Activated T-helper 1 cell treated with Interleukin-2 at 50 U/mL for 16 hours (primary cell): ENCODE measurements at places on chromosomes 7 and 10.

DNA sequence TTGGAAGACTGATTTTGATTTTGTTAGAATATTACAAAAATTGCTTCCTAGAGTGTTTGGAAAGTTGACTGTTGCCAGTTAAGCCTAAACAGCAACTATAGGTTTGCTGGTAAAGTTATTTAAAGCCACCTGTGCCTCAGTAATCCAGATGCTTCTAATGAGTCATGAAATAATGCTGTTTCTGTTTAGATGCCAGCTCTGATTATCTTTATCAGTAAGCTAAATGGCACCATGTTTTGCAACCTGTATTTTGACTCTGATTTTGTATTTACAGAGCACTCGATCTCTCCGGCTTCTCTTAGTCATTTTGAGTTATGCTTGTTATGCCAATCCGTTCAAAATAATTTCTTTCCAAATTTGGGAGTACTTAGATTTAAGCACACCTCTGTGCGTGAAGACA, 366.1 kb downstream of the EXOC4 start:
- no peak for DNase-seq

DNA sequence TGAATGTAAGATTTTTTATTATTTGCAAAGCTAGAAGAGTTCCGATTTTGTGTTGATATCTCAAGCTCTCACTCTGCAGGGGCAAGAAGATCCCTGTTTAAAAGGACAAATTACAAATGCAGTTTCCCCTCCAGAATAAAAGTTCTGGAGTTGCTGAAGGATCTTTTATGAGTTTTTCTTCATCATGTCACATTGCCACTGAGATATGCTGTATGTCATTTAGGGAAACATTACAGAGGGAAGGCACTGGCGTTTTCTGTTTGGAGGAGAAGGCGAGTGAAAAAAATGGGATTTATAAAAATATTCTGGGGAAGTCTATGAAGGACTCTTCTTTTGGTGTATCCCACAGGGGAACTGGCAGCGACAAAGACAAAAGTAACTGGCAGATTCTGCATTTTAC, 57.4 kb downstream of the POU6F2 start:
- DNase-seq: no peak

DNA sequence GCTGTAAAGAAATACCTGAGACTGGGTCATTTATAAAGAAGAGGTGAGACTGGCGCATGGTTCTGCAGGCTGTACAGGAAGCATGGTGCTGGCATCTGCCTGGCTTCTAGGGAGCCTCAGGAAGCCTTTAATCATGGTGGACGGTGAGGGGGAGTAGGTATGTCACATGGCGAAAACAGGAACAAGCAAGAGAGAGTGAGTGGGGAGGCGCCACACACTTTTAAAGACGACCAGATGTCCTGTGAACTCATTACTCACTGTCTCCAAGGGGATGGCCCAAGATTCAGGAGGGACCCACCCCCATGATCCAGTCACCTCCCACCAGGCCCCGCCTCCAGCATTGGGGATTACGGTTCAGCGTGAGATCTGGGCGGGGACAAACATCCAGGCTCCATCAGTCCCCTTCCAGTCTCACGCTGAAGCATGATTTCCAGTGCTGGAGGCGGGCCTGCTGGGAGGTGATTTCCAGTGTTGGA, 3.2 kb downstream of the ZNF316 start:
- DNase-seq: no peak

- DNase-seq: no peak
These were observed 4.6 kb upstream of the LBX1 start for GRCh38 chr10:101233863-101234262.

GRCh38 chr10:129951101-129951969, 12.7 kb downstream of the EBF3 start:
- no peak for DNase-seq

DNA sequence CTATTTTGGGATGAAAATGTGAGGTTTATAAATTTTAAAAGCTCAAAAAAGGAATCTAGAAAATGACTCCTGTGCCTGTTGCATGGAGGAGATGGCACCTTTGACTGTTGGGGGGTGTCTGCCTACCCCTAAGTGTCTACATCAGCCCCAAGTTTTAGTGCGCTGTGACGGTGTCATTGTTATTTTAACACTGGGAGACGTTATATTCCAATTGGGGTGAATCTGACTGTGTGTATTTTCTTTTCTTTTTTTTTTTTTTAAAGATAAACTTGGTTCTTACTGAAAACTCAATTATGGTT, 517 bp downstream of the SRGN start:
- DNase-seq: no peak

DNA sequence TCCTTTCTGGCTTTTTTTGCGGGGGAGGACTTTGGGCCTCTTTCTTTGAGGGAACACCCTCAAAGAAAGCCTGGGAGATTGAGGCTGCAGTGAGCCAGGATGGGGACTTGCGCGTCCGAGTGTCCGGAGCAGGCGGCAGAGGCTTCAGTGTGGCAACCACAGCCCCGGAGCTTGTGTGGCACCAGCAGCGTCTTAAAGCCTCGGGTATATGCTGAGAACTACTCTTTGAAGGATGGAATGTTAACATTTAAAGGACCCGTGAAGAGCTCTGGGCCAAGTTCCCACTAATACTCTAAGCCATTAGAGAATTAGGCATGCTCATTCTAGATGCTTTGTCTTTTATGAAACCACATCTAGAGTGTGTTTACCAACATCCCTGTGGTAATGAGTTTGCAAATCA, 168.2 kb downstream of the SEPTIN7 start:
- no peak for DNase-seq

DNA sequence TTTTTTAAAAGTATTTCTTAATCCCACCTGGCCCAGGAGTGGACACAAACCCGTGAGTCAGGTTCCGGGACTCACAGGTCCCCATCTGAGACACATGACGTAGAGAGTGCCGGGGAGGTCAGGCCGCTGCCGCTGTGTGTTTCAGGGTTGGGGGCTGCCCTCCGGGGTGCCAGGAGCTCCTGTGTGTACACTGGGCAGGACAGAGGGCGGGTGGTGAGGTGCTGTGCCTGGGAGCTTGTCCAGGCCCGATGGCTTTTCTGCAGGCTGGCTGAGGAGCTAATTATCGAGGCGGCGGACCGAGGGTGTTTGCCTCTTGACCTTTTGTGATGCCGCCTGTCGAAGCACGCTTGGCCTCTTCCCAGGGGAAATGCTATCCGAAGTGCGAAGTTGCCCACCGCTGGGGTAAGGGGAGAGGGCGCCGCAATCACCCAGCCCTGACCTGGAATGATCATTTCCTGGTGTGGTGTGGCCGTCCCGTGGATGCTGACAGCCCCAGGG, 42.1 kb downstream of the FOXL3 start:
- no peak for DNase-seq

DNA sequence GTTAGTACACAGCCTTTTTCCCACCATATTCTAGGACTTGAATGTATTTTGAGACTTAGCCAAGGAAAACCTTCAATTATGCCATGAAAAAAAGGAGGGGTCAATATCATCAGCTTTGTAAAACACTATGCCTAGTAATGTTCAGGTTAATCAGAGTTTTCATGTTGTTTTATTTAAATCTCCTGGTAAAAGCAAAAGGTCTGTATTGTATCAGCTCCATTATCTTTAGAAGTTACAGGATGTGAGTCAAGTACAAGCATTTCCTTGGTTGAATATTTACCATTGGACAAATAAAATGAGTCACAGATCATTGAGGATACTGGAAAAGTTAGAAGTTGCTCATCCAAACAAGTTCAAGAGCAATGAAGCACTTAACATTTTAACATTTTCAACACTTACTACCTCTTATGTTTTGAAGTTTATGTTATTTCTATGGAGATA, 89.9 kb upstream of the CAPZA2 start:
- DNase-seq: no peak

- DNase-seq: no peak
These were observed 302.8 kb downstream of the PTPRN2 start for GRCh38 chr7:158284617-158285382.

DNA sequence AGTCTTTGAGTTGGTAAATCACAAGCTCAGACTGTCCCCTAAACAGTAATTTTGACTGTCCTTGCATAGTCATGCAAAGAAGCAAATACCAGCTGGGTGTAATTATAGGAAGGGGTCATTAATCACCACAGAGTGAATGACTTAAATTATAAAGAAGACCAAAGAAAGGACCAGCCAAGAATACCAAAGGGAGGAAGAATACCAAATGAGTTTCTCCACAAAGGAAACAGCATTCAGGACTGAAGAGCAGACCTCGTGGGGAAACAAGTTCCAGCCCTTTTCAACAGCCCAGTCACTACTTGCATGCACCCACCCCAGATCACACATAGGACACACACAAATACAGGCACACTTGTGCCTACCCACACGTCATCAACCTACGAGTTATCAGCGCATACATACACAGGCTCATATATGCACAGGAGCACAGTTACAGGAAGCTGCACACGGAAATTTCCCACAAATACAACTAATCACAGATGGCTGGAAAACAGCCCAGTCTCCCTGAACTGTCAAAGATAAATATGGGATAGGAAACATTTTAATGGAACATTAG, 77.6 kb downstream of the DENND2A start:
- no peak for DNase-seq

- peak; percentile 6 for DNase-seq
These were observed 83.8 kb upstream of the GPR26 start for GRCh38 chr10:123582084-123582989.

- no peak for DNase-seq
These were observed 166.5 kb downstream of the PPP1R3A start for GRCh38 chr7:113752289-113752688.

- DNase-seq: no peak
These were observed 7.0 kb upstream of the SPACDR start for GRCh38 chr7:100471021-100471420.

- DNase-seq: no peak
These were observed 1.1 kb downstream of the RRP12 start for GRCh38 chr10:97399843-97400545.

GRCh38 chr7:151863386-151864079, 13.4 kb downstream of the PRKAG2 start:
- DNase-seq: no peak

DNA sequence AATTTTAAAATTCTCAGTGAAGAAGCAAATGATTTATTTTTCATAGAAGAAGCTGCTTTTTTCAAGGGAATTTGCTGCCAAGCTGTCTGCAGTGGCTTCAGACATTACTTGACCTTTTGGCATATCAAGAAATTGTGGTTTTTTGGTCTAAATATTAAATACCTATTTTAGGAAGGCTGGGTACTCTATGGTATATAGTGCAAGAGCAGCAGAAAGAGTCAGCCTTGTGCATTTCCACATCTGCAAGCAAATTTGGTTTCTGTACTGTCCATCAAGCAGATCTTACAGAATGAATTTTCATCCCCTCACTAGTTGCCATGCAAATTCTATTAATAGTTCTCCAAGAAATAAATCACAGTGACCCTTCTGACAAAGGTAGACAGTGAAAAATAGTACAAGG, 222.0 kb downstream of the BICC1 start:
- DNase-seq: no peak

- DNase-seq: no peak
These were observed 21.8 kb upstream of the LRRD1 start for GRCh38 chr7:92200791-92201190.

DNA sequence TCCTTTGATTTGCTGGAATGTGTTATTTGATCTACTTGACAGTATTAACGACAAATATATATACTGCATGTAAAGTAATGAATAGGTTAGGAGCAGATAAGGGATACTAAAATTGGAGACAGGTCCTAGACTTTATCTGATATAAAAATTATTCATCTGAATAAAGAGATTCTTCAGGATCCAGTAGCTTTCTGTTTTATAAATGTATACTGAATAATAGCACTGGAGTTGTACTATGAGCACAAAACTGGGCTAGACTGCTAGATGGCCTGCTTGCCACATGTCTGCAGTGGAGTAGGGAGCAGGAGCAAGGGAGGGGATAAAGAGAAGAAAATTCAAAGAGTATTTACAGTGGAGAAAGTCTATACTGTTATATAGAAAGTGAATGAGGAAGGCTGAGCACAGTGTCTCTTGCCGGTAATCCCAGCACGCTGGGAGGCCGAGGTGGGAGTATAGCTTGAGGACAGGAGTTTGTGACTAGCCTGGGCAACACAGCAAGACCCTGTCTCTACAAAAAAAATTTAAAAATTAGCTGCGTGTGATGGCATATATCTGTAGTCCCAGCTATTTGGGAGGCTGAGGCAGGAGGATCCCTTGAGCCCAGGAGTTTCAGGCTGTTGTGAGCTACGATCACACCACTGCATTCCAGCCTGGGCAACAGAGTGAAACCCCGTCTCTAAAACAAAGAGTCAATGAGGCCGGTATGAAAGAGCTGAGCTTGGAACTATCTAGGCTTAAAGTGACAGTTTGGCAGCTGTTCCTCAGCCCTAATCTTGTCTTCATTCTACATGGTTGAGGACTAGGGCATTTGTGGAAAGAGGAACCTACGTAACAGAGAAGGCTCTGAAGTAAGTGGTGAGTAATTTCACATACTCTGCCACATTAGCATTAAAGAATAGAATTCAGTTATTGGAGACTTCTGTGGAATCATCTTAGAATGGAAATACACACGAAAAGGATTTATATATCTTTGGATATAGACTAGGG, 41.8 kb downstream of the CD36 start:
- no peak for DNase-seq

DNA sequence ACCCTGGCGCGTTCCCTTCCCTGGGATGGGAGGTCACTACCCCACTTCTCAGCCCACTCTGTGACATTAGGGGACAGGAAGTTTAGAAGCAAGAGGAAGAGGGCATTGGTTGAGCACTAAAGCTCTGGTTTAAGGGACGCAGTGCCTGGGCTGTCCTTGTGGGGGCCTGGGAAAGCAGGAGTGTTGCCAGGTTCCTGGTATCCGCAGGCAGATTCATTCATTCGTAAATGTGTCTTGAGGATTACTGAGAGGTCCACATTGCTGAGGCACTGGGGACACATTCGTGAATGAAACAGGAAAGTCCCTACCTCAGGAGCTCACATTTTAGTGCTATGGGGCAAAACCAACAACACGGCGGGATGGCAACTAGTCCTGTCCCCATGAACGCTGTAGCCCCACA, 69.4 kb downstream of the COL13A1 start:
- no peak for DNase-seq

GRCh38 chr10:112338957-112339356, 35.0 kb upstream of the ACSL5 start:
- DNase-seq: no peak

DNA sequence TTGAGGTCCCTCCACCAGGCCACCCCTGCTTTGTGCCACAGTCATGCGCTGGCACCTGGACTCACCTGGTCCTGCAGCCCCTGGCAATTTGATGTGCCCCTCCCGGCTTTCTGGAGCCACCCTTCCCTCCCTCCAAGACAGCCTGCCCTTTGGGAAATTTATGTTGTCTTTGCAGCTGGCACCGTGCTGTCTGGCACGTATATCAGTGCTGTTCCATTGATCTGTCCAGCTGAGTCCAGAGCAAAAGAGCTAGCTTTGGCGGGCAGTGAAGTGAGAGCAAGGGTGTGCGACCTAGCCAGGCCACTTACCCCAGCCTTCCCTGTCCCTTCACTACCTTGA, 5.7 kb downstream of the RARRES2 start:
- no peak for DNase-seq

DNA sequence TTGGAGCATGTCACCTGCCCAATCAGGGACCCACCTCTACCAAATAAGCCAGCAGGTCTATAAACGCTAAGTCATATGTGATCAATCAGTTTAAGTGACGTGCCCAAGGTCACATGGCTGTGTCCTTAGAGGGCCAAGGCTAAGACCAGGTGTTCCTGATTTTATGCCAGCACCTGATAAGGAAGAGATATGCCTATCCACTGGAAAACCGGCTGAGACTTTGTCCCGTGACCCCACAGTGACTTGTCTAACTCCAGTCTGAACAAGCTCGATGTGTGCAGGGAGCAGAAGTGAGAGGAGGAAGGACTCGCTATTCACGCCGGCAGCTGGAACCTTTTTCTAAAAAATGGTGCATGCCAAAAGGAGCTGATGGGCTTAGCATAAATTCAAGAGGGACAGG, 57.0 kb downstream of the PRKAG2 start:
- no peak for DNase-seq

- peak; percentile 46 for DNase-seq
These were observed 29.8 kb upstream of the PURB start for GRCh38 chr7:44914992-44915607.
